ENCODE measurements at places on chromosomes 13 and 19.

DNA sequence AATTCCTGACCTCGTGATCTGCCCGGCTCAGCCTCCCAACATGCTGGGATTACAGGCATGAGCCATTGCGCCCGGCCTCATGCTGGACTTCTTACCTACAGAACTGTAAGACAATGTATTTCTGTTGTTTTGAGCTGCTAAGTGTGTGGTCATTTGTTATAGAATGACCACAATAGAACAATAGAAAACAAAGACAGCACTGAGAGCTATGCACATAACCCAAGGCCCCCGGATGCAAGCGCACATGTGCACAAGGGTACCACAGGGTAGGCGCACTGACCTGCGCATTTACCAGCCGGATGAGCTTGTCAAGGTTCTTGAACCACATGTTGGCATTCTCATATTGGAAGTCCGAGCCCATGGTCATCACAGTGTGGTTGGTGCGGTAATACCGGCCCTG is 5.6 kb downstream of the MAN2B1 start:
- DNase-seq = no peak

- DNase-seq = no peak
Observed at GRCh38 chr19:5951338-5951861, 26.5 kb downstream of the RANBP3 start.

DNA sequence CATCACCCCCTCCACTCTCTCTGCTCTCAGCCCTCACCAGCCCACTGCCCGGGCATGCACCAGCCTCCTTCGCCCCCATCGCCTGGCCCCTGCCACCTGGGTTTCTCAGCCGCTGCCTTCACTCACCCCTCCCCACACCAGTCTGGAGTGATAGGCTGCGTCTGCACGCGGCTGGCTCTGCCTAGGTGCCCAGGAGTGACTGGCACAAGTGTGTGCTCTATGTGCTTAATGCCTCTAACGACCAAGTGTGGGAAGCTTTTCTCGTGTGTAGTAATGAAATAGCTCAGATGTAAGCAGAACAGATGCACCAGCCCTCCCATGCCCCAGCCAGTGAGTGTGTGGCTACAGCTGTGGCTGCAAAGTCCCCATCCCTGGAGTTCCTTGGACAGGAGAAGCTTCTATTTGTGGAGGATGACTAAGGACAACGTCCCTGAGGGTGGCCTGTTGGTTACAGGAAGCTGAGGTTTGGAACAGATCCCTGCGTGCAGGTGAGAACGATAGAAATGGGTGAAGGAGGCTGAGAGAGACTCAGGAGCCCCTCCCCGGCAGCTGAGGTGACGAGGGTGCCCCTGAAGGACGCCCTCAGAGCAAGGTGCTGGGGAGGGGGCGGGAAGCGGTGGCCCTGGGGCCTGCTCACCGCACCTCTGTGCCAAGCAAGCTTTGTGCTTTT is 35.6 kb downstream of the ATP11A start:
- DNase-seq = peak; percentile 13

DNA sequence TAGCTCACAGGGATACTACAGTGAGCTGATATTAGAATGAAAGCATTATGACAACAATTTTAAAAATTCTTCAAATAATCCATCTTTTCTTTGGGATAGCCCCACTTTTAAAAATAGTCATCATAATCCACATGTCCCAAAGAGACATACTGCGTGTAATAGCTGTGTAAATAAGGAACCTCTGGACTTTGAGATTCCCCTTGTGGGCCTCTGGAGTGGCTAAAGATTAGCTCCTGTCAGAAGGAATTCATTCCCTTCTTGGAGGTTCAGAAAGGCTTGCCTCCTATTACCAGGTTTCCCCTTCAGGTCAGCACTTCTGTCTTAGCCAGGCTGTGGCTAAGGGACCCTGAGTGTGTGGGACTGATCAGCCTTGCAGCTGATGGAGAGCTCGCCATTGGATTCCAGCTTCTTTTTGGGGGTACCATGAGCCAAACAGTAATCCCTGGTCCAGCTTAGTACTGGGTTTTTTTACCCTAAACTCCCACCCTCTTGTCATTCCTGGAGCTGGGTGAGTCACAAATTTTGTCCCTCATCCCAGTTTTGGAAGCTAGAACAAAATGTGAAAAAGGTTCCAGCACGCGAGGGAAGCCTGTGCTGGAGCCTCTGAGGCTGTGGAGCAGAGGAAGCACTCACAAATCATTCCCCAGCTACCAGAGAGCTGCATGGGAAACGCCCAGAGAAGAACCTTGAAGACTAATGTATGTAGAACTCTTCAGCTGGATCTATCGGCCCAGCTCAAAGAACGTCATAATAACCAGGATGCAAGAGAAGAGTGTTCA is 96.7 kb downstream of the RNASEH2B start:
- DNase-seq = no peak

DNA sequence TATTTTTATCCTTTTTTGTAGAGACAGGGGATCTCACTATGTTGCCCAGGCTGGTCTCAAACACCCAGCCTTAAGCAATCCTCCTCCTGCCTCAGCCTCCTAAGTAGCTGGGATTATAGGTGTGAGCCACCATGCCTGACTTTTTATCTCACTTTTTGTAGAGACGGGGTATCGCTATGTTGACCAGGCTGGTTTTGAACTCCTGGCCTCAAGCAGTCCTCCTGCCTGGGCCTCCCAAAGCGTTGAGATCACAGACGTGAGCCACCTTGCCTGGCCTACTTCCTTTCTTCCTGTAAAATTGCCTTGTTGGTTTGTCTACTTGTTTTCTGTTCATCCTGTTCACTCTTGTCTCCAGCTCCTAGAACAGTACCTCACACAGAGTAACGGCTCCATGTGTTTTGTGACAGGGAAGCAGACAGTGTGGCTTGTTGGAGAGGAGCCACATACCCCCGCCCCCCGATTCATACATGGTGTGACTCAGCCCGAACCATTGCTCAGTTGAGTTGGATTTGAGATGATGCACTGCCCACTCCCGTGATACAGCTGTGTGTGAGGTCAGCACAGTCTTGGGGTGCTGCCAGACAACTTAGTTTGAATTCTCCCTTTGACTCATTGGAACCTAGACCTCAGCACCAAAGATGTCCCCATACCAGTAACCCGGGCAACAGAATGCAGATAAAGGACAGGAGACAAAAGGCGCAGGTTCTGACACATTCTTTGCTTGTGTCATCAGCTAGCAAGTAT is 34.2 kb downstream of the GPR42 start:
- DNase-seq = peak; percentile 82

DNA sequence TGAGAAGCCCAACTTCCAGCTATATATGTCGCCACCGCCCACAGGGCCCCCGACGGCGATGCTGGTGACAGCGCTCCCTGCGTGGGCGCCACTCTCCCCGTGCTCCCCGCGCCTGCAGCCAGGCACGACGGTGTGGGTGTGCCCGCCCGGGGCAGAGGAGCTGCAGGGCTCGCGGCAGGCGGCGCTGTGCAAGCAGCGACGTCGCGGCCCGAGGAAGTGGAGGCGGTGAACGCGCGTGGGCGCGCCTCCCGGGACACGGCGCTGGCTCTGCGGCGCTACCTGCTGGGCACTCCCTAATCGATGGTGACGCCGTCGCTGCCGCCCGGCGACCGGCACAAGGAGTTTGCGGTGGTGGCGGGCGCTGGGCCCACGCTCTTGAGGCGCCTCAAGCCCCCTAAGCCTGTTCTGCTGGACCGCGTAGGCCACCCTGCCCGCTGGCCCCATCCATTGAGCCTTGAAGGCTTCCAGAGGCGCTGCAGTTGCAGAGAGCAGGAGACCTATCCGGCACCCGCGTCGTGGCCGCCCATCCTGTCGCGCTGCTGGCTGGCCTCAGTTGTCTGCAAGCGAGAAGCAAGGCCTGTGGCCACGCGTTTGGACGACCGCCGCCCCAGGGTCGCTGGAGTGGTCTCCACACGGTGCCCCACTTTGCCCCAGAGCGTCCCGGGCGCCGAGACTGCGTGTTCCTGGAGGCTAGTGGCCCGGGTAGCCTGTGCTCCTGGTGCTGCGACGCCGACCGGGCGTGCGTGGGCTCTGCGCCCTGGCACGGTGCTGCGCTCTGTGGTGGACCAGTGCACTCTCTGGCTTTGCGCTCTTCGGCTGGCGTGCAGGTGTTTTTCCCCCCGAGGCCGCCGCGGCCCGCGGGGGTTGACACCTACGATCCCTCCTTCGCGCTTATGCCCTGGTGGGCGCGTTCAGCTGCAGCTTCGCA is 23.1 kb downstream of the LRFN3 start:
- DNase-seq = peak; percentile 75

All from activated CD4-positive, alpha-beta T cell treated with anti-CD3 and anti-CD28 coated beads, Interleukin-2, amount 50 U/mL, for 48 hours (primary cell).